Neural progenitor cell (in vitro differentiated cells): ENCODE measurements at places on chromosomes 11 and 22.

GRCh38 chr11:77205467-77206263 is 77.6 kb downstream of the MYO7A start:
- no peak for DNase-seq
- H3K27me3 ChIP-seq: no peaks in the 10 kb centered on the region
- H3K4me1 ChIP-seq: no peaks in the 10 kb centered on the region
- H3K27ac ChIP-seq: no peak overlapping the region
- H3K4me3 ChIP-seq: no peak overlapping the region

DNA sequence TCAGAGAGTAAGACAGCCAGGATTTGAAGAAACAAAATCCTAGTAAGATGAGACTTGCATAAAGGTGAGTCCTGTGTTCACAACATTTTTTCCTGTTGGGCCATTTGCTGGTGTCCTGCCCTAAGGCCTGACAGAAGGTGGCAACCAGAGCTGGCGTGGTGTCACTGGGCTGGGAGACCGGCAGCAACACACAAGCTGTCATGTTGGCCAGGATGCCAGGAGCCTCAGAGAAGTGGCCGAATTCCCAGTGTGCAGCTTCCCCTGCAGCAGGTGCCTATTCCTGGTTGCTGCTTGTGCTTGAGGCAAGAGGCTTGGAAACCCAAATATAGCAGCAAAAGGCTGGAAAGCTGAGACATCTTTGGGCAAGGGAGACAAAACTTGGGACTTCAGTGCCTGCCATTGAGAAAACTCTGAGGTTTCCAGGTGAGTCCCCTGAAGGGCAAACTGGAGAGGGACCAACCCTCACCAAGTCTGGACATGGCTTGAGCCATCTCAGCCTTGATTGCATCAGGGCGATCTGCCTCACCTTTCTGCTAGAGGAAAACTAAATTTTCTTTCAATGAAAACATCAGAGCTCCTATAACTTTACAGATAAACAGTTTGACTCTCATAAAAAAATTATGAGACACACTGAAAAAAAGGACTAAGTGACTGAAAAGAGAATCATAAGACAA is 25.9 kb downstream of the ALG12 start:
- DNase-seq: no peak
- H3K27me3 ChIP-seq: no peaks in the 10 kb centered on the region
- no peak overlapping the region for H3K4me3 ChIP-seq
- H3K27ac ChIP-seq: no peak overlapping the region

DNA sequence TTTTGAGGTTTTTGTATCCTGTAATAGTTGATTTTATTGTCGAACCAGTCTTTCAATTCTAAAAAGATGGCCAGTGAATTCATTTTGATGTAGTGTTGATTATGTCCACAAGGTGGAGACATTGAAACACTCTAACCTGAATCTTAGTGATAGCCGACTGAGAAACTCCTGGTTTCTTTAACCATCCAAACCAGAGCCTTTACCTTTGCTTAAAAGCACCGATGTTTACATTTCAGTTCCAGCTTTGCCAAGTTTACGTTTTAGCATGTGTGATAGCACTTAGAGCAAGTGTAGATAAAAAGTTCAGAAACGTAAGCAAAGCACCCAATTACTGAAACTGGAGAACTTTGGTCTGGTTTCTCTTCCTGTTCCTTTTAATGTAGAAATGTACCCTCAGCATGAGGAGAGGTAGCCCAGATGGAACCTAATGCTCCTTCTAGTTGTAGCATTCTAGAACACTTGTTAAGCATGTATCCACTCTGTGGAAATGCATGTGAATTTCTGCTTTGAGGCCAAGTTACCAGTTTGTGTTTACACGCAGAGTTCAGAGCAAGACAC is 208.6 kb downstream of the DBX1 start:
- peak; percentile 77 for DNase-seq
- no peak overlapping the region for H3K27ac ChIP-seq
- H3K4me1 ChIP-seq: peaks cover 22% of the 10 kb centered on the region

- no peaks in the 10 kb centered on the region for H3K36me3 ChIP-seq
- DNase-seq: no peak
- H3K4me3 ChIP-seq: no peak overlapping the region
- H3K4me1 ChIP-seq: peaks cover 18% of the 10 kb centered on the region
Measured at GRCh38 chr11:46300270-46300669, 22.8 kb downstream of the CREB3L1 start.

DNA sequence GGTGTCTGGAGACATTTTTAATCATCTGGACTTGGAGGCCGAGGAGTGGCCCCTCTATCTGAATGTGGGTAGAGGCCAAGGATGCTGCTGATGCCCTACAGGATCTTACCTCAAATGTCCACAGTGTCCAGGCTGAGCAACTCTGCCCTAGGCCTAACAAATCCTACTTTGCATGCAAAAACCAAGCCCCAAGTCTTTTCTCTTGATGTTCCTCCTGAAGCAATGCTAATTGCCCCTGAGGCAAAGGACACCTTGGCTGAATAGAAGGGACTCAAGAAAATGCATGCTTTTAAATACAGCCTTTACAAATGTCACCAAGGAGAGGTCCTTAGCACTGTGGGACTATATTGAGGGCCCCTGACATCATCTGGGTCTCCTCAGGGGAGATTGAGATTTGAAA is 43.8 kb upstream of the PHF21B start:
- no peaks in the 10 kb centered on the region for H3K27me3 ChIP-seq
- no peak overlapping the region for H3K27ac ChIP-seq
- no peak for DNase-seq
- no peaks in the 10 kb centered on the region for H3K36me3 ChIP-seq
- peaks cover 31% of the 10 kb centered on the region for H3K4me1 ChIP-seq

DNA sequence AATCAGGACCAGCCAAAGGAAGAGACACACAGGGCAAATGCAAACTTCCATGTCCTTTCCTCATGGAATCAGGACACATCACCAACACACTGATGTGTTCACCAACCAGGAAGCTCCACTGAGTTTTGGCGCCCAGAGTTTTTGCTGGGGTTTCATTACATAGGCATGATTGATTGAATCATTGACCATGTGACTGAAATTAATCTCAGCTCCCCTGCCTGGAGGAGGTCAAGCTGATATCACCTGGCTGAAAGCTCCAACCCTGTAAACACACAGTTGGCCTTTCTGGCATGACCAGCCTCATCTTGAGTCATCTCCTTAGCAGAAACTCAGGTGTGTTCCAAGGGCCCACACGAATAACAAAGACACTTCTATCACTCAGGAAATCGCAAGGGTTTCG is 133.2 kb downstream of the TRIM29 start:
- peaks cover 27% of the 10 kb centered on the region for H3K4me1 ChIP-seq
- no peaks in the 10 kb centered on the region for H3K27me3 ChIP-seq
- H3K36me3 ChIP-seq: no peaks in the 10 kb centered on the region
- H3K4me3 ChIP-seq: no peak overlapping the region
- DNase-seq: no peak
